ENCODE measurements at places on chromosomes 7 and 10.

GRCh38 chr7:1572111-1572822, 2.4 kb upstream of the PSMG3 start:
- DNase-seq: no peak

GRCh38 chr10:79229071-79229541, 118.2 kb upstream of the PPIF start:
- no peak for DNase-seq

DNA sequence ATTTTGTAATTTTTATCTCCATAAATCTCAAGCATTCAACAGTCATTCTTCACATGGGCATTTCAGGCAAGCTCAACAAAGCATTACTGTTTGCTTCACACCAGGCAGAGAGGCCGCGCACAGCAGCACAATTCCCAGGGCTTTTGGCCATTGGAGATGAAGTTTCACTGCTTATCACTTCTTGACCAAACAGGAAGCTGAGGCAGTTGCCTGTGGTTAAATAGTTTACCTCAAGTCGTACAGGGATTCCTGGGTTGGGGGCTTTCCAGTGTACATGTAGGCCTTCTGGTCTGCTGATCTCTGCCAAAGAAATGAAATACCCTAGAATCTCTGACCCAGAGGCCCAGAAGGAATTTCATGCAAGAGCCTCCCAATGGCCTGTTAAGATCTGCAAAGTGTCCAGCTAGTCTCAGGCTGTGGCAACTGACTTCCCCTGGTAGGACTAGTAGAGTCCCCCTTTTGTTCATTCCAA, 11.2 kb upstream of the PRDX3 start:
- no peak for DNase-seq

DNA sequence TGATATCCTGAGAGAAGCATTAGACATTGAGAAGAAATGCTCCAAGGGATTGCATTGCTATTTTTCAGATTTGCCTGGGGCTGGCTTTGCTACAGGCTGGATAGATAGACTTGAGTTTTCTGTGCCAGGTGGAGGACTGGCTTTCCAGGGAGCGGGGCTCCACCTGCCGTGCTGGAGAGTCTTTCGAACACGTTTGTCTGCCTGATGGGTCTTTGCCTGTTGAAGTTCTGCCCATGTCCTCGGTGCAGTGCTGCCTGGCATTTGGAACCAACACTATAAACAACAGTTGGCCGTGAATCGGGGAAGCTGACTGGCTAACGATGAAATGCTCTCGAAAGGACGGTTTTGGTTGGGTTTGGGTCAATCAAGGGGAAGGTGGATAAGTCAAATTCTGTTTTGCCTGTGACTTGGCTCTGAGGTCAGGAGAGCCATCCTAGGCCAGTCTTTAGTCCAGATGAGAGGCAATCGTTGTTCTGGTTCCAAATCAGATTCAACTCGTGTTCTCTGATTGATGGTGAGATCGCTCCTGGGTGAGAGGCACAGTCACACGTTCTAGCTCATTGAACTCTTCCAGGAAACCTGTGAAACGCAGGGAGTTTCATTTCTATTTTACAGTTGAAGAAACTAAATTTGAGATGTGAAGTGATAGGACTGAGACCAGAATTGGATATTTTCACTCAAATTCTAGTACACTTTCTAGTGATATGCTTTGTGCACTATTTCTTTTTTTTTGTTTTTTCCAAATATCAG, 599.0 kb downstream of the TYW1 start:
- DNase-seq: no peak
